ENCODE measurements at places on chromosomes 1 and 21. TPM values are rescaled to one million over a fixed set of nuclear protein-coding genes. Genes with fewer than 3 reads are reported as not detected.

DNA sequence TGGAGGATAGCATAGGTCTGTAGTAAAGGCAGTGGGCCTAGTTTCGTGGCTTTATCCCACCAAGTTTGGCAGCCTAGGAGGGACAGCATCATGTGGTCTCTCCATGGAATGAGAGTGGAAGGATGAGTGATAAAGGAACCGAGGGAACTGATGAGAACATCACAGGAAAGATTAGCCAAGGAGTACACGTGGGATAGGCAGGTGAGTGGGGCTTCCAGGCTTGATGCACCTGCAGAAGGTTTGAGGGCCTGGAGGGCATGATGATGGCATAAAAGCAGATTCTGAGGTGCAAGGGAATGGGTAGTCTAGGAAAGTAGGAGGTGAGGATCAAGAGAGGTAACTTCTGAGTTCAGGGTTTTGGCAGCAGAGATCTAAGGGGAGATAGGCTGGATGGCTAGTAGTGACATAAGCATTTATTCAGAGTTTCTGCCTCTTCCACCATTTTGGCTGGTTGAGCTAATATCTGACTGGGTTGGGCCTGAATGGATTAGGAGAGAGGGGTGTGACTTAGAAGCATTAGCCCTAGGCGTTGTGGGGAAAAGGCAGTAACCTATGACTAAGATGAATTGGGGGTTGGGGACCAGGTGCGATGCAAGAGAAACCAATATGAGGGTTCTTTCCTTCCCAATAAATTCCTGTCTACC lies 9.1 kb downstream of the PTGFRN start:
- DNase-seq: no peak

Gene OR2L3
- not detected for total RNA-seq

DNA sequence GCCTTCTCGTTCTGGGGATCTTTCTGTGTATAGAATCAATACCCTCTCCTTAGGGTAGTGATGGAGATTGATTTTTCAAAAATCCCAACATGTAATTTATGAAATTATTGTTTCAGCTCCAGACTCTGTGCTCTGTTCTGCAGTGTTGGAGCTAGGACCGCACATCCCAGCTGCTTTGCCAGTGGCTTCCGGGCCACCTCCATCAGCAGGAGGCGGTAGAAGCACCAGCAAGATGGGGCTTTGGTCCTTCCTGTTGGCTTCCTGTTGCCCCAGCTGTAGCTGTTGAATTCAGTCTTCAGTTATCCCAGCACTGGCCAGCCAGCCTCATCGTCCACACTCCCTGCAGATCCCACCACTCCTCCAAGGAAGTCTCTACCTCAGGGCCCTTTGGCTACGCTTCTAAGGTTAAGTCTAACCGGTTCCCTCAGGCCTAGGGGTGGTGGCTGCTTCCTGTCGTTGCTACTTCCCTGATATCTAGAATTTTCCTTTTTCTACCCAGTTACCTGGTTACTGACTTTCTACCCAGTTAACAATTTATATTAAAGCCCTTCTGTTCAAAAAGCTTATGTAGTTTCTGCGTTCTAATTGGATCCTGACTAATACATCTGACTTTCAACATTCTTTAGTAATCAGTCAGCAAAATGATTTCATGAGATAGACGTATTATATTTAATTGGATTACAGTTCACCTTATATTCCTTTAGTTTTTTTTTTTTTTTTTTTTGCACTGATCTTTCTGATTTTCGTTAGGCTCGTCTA lies 24.6 kb downstream of the GALNT2 start:
- no peak for DNase-seq

DNA sequence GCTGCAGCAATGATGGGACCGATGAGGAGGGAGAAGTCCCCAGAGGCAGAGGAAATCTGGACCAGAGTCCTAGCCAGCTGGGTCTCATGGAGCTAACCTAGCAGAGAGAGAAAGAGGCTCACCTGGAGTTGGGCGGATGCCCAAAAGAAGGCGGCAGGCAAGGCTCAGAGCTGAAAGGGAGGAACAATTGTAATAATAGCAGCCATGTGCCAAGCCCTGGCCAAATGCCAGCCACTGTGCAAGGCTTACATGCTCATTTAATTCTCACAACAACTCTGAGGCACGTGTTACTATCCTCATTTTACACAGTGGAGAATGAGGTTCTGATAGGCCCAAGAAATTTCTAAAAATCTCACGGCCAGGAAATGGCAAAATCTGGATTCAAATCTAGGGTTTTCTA lies 50.0 kb upstream of the ZNF648 start:
- no peak for DNase-seq

DNA sequence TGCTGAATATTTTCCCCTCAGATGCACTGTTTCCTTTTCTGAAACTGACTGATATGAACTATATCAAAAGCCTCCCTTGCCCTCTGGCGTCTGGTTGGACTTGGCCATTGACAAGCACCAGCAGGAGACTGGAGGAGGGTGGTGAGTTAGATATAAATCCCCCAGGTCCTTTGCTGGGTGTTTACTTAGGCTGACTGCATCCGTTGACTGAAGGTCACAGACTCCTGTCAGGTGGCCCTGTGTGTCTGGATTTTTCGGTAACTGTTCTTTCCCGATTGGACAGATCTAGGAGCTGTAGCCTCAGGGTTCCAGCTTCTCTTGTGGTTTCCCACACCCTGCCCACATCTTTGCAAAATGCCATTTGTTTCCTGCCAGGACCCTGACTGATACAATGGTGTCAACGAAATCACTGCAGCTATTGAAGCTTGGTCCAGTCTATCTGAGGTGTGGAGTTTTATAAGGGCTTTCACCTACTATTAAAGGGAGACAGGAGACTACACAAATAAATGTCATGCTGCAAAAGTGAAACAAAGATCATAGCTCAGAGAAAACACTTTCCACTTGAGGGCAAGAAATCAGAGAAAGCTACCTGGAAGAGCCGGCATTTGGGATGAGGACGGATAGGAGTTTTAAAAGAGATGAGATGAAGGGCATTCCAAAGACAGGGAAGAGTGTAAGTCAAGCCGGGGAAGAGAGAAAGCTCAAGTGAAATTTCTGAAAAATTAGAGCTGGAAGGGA lies 1.5 kb upstream of the MAGI3 start:
- peak; percentile 53 for DNase-seq

GRCh38 chr1:2523891-2524609 lies 2.3 kb downstream of the PANK4 start:
- DNase-seq: no peak

Gene PGLYRP3
- total RNA-seq: not detected

DNA sequence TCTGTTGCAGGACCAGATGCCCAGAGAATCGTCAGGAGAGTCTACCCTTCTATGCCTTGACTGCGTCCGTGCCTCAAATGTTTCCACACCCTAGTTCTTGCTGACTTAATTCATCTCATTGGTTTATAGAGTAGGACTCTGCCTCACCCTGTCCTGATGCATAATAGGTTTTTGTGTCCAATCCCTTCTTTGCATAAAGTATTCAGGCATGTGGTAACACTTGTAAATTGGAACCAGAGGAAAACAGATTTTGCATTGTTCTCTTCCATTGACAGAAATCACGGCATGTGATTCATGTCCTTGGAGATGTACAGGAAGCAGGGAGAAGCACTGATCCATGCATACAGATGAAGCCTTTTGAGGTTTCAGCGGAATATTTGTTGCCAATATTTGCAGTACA lies 29.5 kb downstream of the PLPPR5 start:
- no peak for DNase-seq

DNA sequence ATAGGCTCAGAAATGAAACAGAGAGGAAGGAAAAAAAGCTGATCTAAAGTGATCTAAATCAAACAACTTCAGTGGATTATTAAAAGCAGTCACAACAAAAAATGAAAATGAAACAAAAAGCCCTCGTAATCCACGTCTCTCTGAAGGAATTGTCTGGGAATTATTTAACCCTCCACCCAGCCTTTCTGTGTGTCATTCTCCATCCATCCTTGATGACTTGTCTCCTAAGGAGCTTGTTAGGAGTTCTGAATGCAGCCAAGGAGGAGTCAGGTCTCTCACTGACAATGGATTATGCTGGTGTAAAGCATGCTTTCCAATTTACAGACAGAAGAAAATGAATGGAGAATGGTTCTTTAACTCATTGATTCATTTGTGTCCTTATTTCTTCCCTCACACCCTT lies 359.3 kb upstream of the RUNX1 start:
- DNase-seq: no peak

DNA sequence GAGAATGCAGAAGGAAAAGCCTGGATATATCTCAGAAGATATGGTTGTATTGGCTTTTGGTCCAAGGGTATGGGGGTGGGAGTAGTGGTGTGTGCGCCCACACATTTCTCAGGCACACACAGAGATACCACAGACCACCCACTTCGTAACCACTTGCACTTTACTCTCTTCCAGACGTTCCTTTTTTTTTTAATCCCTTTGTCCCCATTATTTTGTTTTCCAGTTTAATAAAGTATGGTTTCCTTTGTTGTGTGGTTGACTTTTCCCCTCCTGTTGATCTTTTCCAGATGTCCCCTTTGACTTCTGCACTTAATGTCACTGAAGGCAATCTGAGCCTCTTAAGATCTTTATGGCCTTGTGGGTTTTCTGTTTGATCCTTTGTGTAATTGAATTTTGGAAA lies 10.5 kb upstream of the TARS2 start:
- no peak for DNase-seq

GRCh38 chr1:182667848-182668505 lies 16.4 kb downstream of the RGS8 start:
- DNase-seq: no peak
